ENCODE measurements at places on chromosomes 5 and 9. TPM values are rescaled to one million over a fixed set of nuclear protein-coding genes. Genes with fewer than 3 reads are reported as not detected.

MTREX gene
- total RNA-seq = 58.9 TPM

LIX1 gene
- total RNA-seq = 0.43 TPM

SLC4A9 gene
- total RNA-seq = not detected

GPR150 gene
- total RNA-seq = not detected

ADAMTSL1 gene
- not detected for total RNA-seq

STPG3 gene
- not detected for total RNA-seq

SLC1A1 gene
- total RNA-seq = 3.9 TPM

GCNT4 gene
- total RNA-seq = 7.5 TPM

TMEM252 gene
- total RNA-seq = not detected

TLR4 gene
- 0.43 TPM for total RNA-seq

CDO1 gene
- total RNA-seq = 0.54 TPM

SMIM32 gene
- total RNA-seq = not detected

PTGS1 gene
- 0.33 TPM for total RNA-seq

PAIP2 gene
- total RNA-seq = 42.0 TPM

TMEM174 gene
- not detected for total RNA-seq

FAM153A gene
- total RNA-seq = not detected

BHMT2 gene
- total RNA-seq = not detected

LHX2 gene
- total RNA-seq = not detected

IL5 gene
- not detected for total RNA-seq
